ENCODE measurements at places on chromosomes 2 and 18.

GRCh38 chr2:30694286-30695055, 112.8 kb downstream of the CAPN13 start:
- DNase-seq: no peak

- no peak for DNase-seq
Measured at GRCh38 chr2:118565786-118566540, 281.5 kb downstream of the EN1 start.

GRCh38 chr2:238589591-238590460, 163.1 kb downstream of the ASB1 start:
- DNase-seq: no peak

GRCh38 chr2:49973917-49974368, 819.6 kb upstream of the FSHR start:
- DNase-seq: peak; percentile 27

DNA sequence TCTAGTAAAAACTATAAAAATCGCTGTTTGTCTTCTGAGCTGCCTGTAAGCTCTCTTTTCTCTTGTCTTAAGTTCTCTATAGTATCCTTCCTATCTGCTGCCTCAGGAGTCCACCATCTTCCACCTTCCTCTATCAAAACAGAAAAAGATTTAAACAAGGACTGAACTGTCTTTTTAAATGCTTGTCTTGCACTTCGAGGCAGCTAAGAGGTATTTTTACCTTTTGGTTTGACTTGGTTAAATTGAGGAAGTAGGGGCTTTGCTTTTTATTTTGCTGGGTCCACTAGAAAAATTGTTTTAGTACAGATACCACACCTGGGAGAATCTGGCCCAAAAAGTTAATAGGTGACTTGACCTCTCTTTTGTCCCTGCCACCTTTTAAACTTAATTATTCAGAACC, 12.2 kb downstream of the SESTD1 start:
- DNase-seq: no peak

DNA sequence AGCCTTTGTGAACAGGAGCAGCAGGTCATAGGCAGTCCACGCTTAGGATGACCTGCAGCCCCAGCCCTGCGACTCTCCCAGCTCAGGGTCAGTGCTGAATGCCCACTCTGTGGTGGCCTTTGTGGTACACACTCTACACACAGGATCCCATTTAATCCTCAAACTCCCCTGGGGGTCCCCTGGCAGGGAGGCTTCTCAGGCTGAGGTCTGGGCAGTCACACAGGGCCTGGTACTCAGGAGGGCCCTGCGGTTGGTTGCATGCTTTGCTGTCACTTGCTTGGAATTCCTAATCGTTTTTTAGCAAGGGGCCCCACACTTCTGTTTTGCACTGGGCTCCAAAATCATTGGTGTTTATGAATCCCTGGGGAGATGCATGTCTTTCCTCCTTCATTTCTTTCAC, 113.0 kb downstream of the EML6 start:
- DNase-seq: no peak

DNA sequence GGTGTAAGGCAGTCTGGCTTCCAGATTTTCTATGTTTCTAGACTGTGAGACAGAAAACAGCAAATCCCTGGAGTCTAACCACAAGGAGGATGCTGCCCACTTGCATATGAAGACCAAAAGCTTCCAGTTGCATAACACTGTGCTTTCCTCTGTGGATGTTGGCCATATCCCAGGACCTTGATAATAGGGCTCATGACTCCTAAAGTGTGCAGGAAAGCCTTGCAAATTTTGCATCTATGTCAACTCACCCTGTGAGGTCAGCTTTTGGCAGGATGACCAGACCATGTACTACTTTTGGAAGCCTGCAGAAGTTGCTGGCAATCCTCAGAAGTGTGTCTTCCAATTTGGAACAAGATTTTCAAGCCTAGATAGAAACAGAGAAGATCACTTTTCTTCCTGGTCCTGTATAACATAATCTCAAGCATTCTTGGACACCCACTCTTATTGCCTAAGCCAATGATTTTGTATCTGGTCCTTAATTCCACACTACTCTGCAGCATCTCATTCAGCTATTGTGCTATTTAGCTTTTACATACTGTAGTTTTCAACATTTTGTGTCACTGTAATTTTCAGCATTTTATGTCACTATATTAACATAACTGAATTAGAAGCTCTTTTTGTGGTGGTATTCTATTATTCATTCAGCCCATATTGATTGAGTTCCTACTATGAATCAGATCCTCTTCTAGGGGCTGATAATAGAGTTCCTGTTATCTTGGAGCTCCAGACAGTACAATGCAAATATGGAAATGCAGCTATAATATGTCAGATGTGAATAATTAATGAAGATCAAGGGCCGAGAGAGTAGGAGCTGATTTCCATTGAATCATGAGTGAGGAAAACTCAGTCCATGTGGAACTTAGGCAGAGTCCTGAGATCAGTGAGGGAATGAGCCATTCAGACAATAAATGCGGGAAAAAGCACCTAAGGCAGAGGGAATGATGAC, 85.3 kb upstream of the RAB27B start:
- DNase-seq: no peak

- no peak for DNase-seq
Measured at GRCh38 chr18:35282353-35282752, 7.7 kb downstream of the ZSCAN30 start.

- no peak for DNase-seq
Measured at GRCh38 chr2:107305966-107306365, 420.0 kb upstream of the ST6GAL2 start.

- DNase-seq: no peak
Measured at GRCh38 chr2:144516411-144516980, 3.4 kb downstream of the ZEB2 start.

DNA sequence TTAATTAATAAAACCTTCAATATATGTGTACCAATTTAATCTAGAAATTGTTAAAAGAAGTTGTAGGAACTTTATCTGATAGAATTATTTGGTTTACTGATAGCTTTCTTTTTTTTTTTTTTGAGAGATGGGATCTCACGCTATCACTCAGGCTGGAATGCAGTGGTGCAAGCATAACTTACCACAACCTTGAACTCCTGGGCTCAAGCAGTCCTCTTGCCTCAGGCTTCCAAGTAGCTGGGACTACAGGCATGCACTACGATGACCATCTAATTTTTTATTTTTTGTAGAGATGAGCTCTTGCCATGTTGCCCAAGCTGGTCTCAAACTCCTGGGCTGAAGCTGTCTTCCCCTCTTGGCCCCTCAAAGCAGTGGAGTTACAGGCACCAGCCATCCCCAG, 66.8 kb downstream of the CCDC138 start:
- DNase-seq: no peak

GRCh38 chr2:188291142-188291616, 495 bp upstream of the GULP1 start:
- DNase-seq: no peak

DNA sequence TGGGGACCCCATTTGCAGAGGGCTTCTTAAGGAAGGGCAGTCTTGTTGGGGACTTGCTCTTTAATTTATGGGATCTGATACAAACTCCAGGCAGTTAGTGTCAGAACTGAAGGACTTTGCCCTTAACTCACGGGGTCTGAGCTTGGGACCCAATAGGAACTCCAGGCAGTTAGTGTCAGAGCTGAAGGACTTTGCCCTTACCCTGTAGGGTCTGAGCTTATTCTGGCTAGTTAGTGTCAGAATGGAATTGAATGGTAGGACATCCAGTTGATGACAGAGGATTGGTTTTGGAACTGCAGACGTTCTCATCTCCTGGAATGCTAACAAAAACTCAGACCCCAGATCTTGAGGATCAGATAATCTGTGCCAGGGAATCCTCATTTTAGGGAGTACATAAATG, 256.9 kb upstream of the COPS8 start:
- no peak for DNase-seq

- no peak for DNase-seq
Measured at GRCh38 chr2:85106489-85107180, 26.6 kb upstream of the TCF7L1 start.

All from activated CD4-positive, alpha-beta T cell treated with anti-CD3 and anti-CD28 coated beads for 24 hours (primary cell).